ENCODE measurements at places on chromosomes 3 and 15. TPM values are rescaled to one million over a fixed set of nuclear protein-coding genes. Genes with fewer than 3 reads are reported as not detected.

PP2D1 gene
- not detected for total RNA-seq

DNAH1 gene
- 8.8 TPM for total RNA-seq

IL5RA gene
- not detected for total RNA-seq

ISG20 gene
- total RNA-seq = 3.8 TPM

VWA5B2 gene
- total RNA-seq = 0.05 TPM

DUOXA2 gene
- total RNA-seq = not detected

A4GNT gene
- total RNA-seq = not detected

CLDN11 gene
- total RNA-seq = 96.8 TPM

TMEM108 gene
- not detected for total RNA-seq

FGD5 gene
- 5.6 TPM for total RNA-seq

HYAL1 gene
- total RNA-seq = 2.7 TPM

GOLGA8J gene
- total RNA-seq = not detected

TMEM266 gene
- not detected for total RNA-seq

ST8SIA2 gene
- not detected for total RNA-seq

NGRN gene
- 49.5 TPM for total RNA-seq

TM6SF1 gene
- total RNA-seq = 1.7 TPM

MED12L gene
- 0.05 TPM for total RNA-seq

MME gene
- 84.4 TPM for total RNA-seq

DGKG gene
- total RNA-seq = not detected

SLC24A5 gene
- not detected for total RNA-seq

FAIM gene
- 9.8 TPM for total RNA-seq

SHC4 gene
- total RNA-seq = 1.1 TPM

SPATA12 gene
- not detected for total RNA-seq

MST1R gene
- total RNA-seq = 0.34 TPM

PCOLCE2 gene
- total RNA-seq = 65.1 TPM

GRIP2 gene
- total RNA-seq = not detected

CEP63 gene
- 11.4 TPM for total RNA-seq

SLC27A2 gene
- total RNA-seq = 0.06 TPM

PIF1 gene
- 6.2 TPM for total RNA-seq

WDR49 gene
- total RNA-seq = not detected

IL16 gene
- 6.4 TPM for total RNA-seq

RTP1 gene
- total RNA-seq = not detected

TGM5 gene
- not detected for total RNA-seq

Measured in cardiac ventricle fibroblast (primary cell).